Thyroid gland (tissue), 4 donors: ENCODE measurements at places on chromosomes 2 and 18. TPM values are rescaled to one million over a fixed set of nuclear protein-coding genes. Genes with fewer than 3 reads are reported as not detected.

The TUBA3E gene
- not detected for total RNA-seq

DNA sequence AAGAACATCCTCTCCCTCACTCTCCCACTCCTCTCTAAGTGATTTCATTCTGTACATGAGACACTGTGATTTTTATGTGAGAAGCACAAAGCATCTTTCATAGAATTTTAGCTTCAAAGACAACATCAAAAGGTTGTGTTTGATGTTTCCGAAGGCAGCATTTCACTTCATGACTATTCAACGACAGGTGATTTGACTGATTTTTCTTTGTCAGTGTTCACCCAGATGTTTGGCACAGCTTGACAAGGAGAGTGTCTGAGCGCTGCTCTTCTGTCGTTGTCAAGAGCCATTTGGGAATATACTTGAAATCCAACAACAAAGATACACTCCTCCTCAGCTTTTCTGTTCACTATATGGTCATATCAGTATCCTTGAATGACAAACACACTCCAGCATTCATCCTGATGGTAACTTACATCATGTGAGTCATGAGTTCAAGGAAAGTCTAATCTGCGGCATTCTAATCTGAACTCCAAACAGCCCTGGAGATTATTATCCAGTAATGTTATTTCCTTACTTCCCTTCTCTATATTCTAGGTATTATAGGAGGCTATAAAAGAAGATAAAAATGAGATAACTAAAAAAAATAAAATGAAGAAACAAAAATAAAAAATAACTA lies 45.9 kb upstream of the ST6GAL2 start:
- no peaks in the 10 kb centered on the region for H3K4me1 ChIP-seq
- H3K4me3 ChIP-seq, result no peak overlapping the region
- no peak for DNase-seq
- no peak overlapping the region for H3K27ac ChIP-seq
- no peaks in the 10 kb centered on the region for H3K27me3 ChIP-seq

DNA sequence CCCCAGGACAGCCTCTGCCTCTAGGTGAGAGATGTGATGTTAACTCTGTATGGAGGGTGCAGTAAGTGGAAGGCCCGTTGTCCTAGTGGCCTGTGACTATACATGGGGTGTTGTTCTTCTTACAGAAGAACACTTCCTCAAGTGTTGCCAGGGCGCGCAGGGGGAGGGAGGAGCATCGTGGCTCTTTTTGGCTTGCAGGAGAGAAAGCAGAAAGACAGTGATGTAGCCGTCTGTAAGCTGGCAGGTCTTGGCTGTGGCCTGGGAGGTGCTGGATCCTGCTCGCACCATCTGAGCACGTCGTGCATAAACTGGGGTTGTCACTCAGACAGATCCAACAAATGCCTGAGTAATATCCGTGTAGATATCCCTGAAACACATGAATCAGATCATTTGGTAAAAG lies 44.3 kb downstream of the ZNF236 start:
- no peaks in the 10 kb centered on the region for H3K27me3 ChIP-seq
- H3K36me3 ChIP-seq, result peaks cover 22% of the 10 kb centered on the region
- H3K27ac ChIP-seq, result no peak overlapping the region
- no peak overlapping the region for H3K4me3 ChIP-seq
- no peak for DNase-seq
- H3K4me1 ChIP-seq, result no peaks in the 10 kb centered on the region

DNA sequence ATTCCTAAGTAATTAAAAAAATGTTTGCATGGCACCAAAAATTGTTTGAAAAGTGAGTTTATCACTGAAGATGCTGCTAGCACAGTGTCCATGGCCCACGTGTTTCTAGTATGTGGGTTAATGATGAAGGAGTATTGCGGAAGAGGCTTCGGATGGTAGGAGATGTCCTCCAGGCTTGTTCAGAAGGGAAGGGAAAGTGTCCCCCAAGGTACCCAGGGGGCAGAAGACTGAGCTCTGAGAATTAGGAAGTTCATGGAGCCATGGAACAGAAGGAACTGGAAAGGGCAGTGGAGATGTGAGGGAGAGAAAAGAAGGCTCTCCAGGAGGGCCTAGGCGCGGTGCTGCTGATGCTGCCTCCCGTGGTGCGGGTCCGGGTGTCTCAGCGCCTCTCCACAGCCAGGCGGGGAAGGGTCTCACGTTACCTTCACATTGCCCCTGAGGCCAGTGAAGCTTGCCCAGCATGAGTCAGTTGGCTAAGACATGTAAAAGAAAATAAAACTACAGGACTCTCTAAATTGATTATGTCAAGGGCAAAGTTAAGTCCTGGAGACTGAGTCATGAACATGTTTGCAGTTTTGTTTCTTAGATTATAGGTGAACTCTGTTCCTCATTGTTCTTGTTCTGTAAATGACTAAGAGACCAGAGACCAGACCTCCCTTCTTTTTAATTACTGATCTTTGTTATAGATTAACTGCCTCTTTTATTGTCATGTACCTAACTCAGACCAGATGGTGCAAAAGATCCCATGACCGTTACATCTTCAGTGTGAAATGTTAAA lies 89.0 kb downstream of the MTCL1 start:
- no peaks in the 10 kb centered on the region for H3K36me3 ChIP-seq
- no peak overlapping the region for H3K4me3 ChIP-seq
- no peak for DNase-seq
- H3K4me1 ChIP-seq, result no peaks in the 10 kb centered on the region
- no peaks in the 10 kb centered on the region for H3K27me3 ChIP-seq
- no peak overlapping the region for H3K27ac ChIP-seq

- H3K4me3 ChIP-seq, result no peak overlapping the region
- H3K27ac ChIP-seq, result no peak overlapping the region
- H3K27me3 ChIP-seq, result no peaks in the 10 kb centered on the region
- no peaks in the 10 kb centered on the region for H3K36me3 ChIP-seq
- no peak for DNase-seq
These were observed 5.3 kb downstream of the MFSD6 start for GRCh38 chr2:190413421-190413820.
